Left lung (tissue), 14 donors: ENCODE measurements at places on chromosomes 2 and 18. TPM values are rescaled to one million over a fixed set of nuclear protein-coding genes. Genes with fewer than 3 reads are reported as not detected.

DNA sequence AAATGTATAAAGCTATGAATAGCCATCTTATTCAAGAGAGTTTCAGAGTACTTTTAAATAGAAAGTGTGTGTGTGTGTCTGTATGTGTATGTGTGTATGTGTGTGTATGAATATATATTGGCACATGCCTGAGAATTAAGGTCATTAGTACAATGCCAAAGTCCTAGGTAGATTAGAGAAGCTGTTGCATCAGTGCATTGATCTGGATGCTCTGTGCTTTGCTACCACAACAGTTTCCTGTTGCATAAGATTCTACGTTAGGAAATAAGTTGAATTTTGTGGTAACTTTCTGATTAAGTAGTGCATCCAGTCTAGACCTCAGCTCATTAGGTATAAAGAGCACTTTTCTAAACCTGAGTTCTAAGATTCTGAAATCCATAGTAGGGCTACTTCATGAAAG, 1102.8 kb upstream of the KLHL29 start:
- no peak overlapping the region for H3K27ac ChIP-seq
- H3K27me3 ChIP-seq, result no peaks in the 10 kb centered on the region
- H3K4me3 ChIP-seq, result no peak overlapping the region
- no peaks in the 10 kb centered on the region for H3K4me1 ChIP-seq
- H3K36me3 ChIP-seq, result no peaks in the 10 kb centered on the region

DNA sequence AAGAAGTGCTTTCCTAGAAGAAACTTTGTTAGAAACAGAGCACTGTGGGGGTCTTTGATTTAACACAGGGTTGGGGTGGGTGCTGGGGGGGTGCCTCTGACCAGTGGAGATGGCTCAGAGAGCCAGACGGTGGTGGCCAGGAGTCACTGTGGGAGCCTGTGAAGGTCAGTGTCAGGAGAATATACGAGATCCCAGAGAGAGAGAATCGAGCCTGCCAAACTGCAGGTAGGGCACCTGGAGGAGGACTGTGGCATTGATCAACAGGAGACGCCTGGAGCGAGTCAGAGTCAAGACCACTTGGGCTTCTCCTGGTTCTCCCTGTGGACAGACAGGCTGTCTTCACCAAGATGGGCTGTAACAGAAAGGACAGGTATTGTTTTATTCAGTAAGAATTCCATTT, 136.5 kb upstream of the TWIST2 start:
- H3K27ac ChIP-seq, result no peak overlapping the region
- H3K4me1 ChIP-seq, result no peaks in the 10 kb centered on the region
- H3K27me3 ChIP-seq, result no peaks in the 10 kb centered on the region
- DNase-seq, result no peak
- H3K4me3 ChIP-seq, result no peak overlapping the region

GRCh38 chr2:127428815-127429109, 10.5 kb downstream of the PROC start:
- H3K4me3 ChIP-seq, result no peak overlapping the region
- no peak for DNase-seq
- H3K27ac ChIP-seq, result no peak overlapping the region
- no peaks in the 10 kb centered on the region for H3K27me3 ChIP-seq

- no peaks in the 10 kb centered on the region for H3K4me1 ChIP-seq
- no peaks in the 10 kb centered on the region for H3K36me3 ChIP-seq
- H3K4me3 ChIP-seq, result no peak overlapping the region
- no peaks in the 10 kb centered on the region for H3K27me3 ChIP-seq
- H3K27ac ChIP-seq, result no peak overlapping the region
Measured at GRCh38 chr2:173451118-173451517, 96.4 kb downstream of the CDCA7 start.

DNA sequence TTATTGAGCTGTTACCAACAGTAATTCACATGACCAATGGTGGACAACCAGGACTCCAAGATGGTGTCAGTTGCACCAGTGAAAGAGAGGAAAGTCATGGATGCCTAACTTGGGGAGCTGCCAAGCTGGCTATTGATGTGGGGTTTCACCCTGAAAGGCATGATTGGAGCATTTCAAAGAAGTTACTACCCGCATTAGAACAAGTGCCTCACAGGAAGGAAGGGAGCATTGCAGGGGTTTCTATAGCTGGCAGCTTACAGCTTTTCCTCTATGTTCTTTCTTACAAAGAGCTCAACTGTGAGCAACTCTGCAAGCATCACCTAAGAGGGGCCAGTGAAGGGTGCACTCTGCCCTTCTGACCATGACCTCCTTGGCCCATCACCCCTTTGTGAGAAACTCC, 93.1 kb downstream of the TNFRSF11A start:
- H3K36me3 ChIP-seq, result no peaks in the 10 kb centered on the region
- no peaks in the 10 kb centered on the region for H3K27me3 ChIP-seq
- H3K4me1 ChIP-seq, result no peaks in the 10 kb centered on the region
- no peak overlapping the region for H3K27ac ChIP-seq

DNA sequence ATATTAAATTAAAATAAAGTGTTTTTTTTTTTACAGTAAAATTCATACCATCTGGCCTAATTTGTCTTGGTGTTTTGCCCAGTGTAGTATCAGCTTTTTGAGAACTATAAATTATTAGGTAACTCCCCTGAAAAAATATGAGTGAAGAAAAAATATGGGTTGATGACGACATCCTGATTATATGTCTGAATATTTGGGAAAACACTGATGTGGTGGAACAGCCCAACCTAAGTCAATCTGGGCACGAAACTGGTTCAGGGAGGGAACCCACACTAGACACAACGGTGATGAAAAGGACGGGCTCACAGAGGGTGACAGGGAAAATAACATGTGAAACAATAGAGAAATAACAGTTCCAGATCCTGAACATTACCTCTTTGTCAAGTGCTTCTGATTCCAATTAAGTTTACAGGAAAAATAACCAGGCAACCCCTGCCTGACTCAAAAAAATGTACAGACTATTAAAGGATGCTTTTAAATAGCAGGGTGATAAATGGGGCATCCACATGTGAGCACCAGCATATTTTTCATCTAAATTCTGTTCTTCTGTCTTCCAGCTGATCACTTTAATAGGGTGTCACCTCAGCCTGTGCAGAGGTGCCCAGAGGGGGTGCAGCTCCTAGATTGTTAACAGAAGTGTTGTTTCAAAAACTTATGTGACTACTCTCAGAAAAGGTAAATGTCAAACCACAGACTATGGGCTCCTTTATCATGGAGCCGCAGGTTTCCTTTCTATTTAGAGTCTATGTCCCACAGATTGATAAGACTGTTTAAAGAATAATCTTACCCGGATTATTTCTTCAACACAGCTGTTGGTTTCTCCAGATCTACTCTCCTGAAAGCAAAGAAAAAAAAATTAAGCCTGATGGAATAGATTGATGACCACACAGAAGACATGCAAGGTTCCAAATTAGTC, 305.4 kb downstream of the AFF3 start:
- no peak for DNase-seq
- H3K36me3 ChIP-seq, result no peaks in the 10 kb centered on the region
- no peaks in the 10 kb centered on the region for H3K27me3 ChIP-seq
- no peak overlapping the region for H3K27ac ChIP-seq

GRCh38 chr2:37600735-37601134, 70.7 kb downstream of the CDC42EP3 start:
- no peak overlapping the region for H3K4me3 ChIP-seq
- H3K4me1 ChIP-seq, result peaks cover 11% of the 10 kb centered on the region
- no peaks in the 10 kb centered on the region for H3K27me3 ChIP-seq
- H3K36me3 ChIP-seq, result no peaks in the 10 kb centered on the region

GRCh38 chr2:168920504-168921157, 19.5 kb downstream of the G6PC2 start:
- peak; percentile 19 for DNase-seq
- no peaks in the 10 kb centered on the region for H3K4me1 ChIP-seq

GRCh38 chr2:221314786-221315185, 257.3 kb downstream of the EPHA4 start:
- no peak overlapping the region for H3K27ac ChIP-seq
- H3K36me3 ChIP-seq, result no peaks in the 10 kb centered on the region
- no peak for DNase-seq

- DNase-seq, result no peak
- no peak overlapping the region for H3K4me3 ChIP-seq
- no peaks in the 10 kb centered on the region for H3K36me3 ChIP-seq
- H3K4me1 ChIP-seq, result no peaks in the 10 kb centered on the region
- no peaks in the 10 kb centered on the region for H3K27me3 ChIP-seq
Measured at GRCh38 chr18:40423291-40423690, 1531.7 kb upstream of the PIK3C3 start.

DNA sequence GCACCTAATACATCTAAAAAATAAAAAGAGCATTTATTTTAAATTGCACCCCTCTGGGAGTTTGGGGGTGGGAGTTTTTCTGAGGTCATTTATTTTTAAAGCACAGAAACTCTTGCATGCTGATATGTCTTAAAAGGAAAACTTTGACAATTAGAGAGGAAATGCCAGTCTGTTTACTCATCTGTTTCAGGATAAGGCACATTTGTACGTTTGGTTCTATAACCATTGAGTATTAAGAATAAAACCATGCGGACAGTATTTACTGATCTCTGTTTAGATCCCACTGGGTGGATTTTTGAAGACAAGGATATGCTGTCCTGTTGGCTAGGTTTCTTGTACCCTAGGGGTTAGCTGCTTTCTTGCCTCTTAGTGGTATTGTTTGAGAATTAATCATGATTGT, 122.9 kb downstream of the TANC1 start:
- H3K36me3 ChIP-seq, result no peaks in the 10 kb centered on the region
- DNase-seq, result no peak
- H3K27me3 ChIP-seq, result no peaks in the 10 kb centered on the region
- H3K4me3 ChIP-seq, result no peak overlapping the region
- peak overlapping the region; percentile 59 for H3K27ac ChIP-seq

- H3K4me1 ChIP-seq, result peaks cover 40% of the 10 kb centered on the region
- H3K4me3 ChIP-seq, result no peak overlapping the region
- peak overlapping the region; percentile 81 for H3K27ac ChIP-seq
- H3K27me3 ChIP-seq, result no peaks in the 10 kb centered on the region
- H3K36me3 ChIP-seq, result no peaks in the 10 kb centered on the region
Measured at GRCh38 chr2:110104025-110104771, 11.4 kb downstream of the MALL start.

DNA sequence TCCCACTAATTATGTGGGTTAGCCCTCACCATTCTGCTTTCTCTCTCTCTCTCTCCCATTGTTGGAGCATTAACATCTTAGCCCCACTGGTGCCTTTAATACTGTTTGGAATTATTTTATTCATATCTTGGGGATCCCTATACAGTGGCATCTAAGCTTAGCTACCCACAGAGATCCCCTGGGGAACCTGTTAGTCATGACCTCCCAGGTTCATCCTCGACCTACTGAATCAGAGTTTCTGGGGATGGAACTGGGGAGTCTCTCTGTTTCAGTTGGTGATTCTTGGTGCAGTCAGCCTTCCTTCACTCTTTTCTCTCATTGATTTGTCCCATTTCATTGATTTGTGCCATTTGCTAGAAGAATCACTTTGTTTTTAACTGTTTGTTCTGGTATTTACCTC, 137.3 kb downstream of the PLCL1 start:
- DNase-seq, result no peak
- H3K27me3 ChIP-seq, result no peaks in the 10 kb centered on the region
- H3K27ac ChIP-seq, result no peak overlapping the region
- H3K36me3 ChIP-seq, result no peaks in the 10 kb centered on the region
- H3K4me3 ChIP-seq, result no peak overlapping the region

DNA sequence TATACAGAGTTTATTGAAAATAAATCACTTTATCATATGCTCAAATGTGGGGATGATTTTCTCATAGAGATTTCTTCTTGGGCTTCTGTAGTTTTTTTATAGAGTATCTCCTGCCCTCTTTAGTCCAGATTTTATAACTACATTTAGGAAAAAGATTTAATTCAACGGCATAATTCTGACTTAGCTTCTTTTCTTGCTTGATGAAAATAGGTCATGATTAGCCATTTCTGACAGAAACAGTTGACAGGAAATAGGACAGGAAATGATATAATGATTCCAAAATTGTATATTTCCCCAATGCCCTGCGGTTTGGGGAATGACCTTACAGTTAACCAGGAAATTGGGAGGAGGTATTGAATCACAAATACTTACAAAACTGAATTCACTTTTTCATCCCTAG, 1531.9 kb upstream of the ACVR2A start:
- H3K27me3 ChIP-seq, result no peaks in the 10 kb centered on the region
- no peak overlapping the region for H3K4me3 ChIP-seq
- peak; percentile 38 for DNase-seq
- no peaks in the 10 kb centered on the region for H3K4me1 ChIP-seq
- H3K27ac ChIP-seq, result no peak overlapping the region

- H3K4me3 ChIP-seq, result no peak overlapping the region
- H3K27me3 ChIP-seq, result no peaks in the 10 kb centered on the region
- H3K36me3 ChIP-seq, result no peaks in the 10 kb centered on the region
Measured at GRCh38 chr2:195902857-195903256, 165.8 kb downstream of the DNAH7 start.

GRCh38 chr2:179751163-179751809, 110.1 kb downstream of the ZNF385B start:
- no peak overlapping the region for H3K4me3 ChIP-seq
- H3K36me3 ChIP-seq, result no peaks in the 10 kb centered on the region
- H3K4me1 ChIP-seq, result peaks cover 4% of the 10 kb centered on the region
- no peak for DNase-seq

GRCh38 chr2:42353792-42354429, 7.1 kb downstream of the COX7A2L start:
- no peak for DNase-seq
- peaks cover 42% of the 10 kb centered on the region for H3K36me3 ChIP-seq
- peaks cover 1% of the 10 kb centered on the region for H3K4me1 ChIP-seq
- H3K27me3 ChIP-seq, result no peaks in the 10 kb centered on the region

- no peak overlapping the region for H3K27ac ChIP-seq
- H3K4me1 ChIP-seq, result no peaks in the 10 kb centered on the region
- H3K27me3 ChIP-seq, result no peaks in the 10 kb centered on the region
Measured at GRCh38 chr2:141554810-141555209, 576.0 kb downstream of the LRP1B start.

DNA sequence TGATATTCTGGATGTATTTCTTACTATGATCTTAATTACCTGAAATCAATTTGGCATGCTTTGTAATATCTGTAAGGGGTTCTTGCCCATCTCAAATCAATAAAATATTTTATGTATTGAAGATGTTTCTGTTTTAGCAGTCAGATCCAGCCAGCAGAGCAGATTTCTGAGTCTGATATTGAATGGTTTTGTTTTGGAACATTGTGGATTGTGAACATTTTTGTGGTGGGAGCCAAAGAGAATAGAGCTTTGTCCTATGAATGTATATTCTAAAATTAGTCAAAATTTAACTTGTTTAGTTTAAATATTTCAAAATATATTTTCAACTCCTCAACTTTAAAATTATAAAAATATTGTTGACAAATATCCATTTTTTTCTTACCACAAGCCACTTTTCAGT, 197.0 kb downstream of the UBE2E3 start:
- H3K4me1 ChIP-seq, result no peaks in the 10 kb centered on the region
- no peak overlapping the region for H3K27ac ChIP-seq
- no peaks in the 10 kb centered on the region for H3K36me3 ChIP-seq
- H3K27me3 ChIP-seq, result no peaks in the 10 kb centered on the region
- H3K4me3 ChIP-seq, result no peak overlapping the region
- no peak for DNase-seq

Gene TXNL1
- 62.0 TPM for total RNA-seq

Gene RAB31
- 115 TPM for total RNA-seq

Gene MC5R
- total RNA-seq, result not detected

Gene MAPK4
- total RNA-seq, result 0.55 TPM

Gene EGR4
- not detected for total RNA-seq

Gene IL36G
- total RNA-seq, result not detected

Gene INHBB
- total RNA-seq, result 0.67 TPM

Gene FIGN
- total RNA-seq, result 6.3 TPM

Gene CREG2
- total RNA-seq, result not detected

Gene RAX
- total RNA-seq, result not detected

Gene ANKRD36
- 20.2 TPM for total RNA-seq

Gene CDH7
- total RNA-seq, result not detected

Gene CYRIA
- 20.3 TPM for total RNA-seq

Gene RFX8
- total RNA-seq, result 0.41 TPM

Gene NLRC4
- total RNA-seq, result 21.9 TPM

Gene EML6
- 0.73 TPM for total RNA-seq

Gene CAPN13
- 14.9 TPM for total RNA-seq
